Testis (tissue), 5 donors: ENCODE measurements at places on chromosomes 1 and 21. TPM values are rescaled to one million over a fixed set of nuclear protein-coding genes. Genes with fewer than 3 reads are reported as not detected.

LIX1L gene
- 16.6 TPM for polyA plus RNA-seq

CLEC20A gene
- 7.5 TPM for polyA plus RNA-seq

CYP4A11 gene
- not detected for polyA plus RNA-seq

PDXK gene
- polyA plus RNA-seq, result 871 TPM

NDC1 gene
- 13.0 TPM for polyA plus RNA-seq

PPIAL4G gene
- not detected for polyA plus RNA-seq

PTGER3 gene
- 3.6 TPM for polyA plus RNA-seq

PYHIN1 gene
- 0.58 TPM for polyA plus RNA-seq

GRCh38 chr1:76864383-76864782 is 2.9 kb upstream of the ST6GALNAC5 start:
- no peak overlapping the region for H3K4me3 ChIP-seq
- no peaks in the 10 kb centered on the region for H3K4me1 ChIP-seq

DNA sequence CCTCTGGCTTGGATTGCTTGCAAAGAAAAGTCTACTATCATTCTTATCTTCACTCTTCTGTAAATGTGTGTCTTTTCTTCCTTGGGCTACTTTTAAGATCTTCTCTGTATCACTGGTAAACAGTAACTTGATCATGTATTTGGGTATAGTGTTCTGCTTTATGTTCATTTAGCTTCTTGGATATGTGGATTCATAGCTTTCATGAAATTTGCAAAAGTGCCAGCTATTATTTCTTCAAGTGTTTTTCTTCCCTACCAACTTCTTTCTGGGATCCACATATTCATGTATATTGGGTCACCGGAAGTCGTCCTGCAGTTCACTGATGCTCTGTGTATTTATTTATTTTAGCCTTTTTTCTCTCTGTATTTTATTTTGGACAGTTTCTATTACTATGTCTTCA is 11.3 kb downstream of the SYNJ1 start:
- H3K27ac ChIP-seq, result no peak overlapping the region
- H3K27me3 ChIP-seq, result no peaks in the 10 kb centered on the region
- H3K36me3 ChIP-seq, result no peaks in the 10 kb centered on the region
- H3K4me1 ChIP-seq, result no peaks in the 10 kb centered on the region
- no peak for DNase-seq
- H3K4me3 ChIP-seq, result no peak overlapping the region

DNA sequence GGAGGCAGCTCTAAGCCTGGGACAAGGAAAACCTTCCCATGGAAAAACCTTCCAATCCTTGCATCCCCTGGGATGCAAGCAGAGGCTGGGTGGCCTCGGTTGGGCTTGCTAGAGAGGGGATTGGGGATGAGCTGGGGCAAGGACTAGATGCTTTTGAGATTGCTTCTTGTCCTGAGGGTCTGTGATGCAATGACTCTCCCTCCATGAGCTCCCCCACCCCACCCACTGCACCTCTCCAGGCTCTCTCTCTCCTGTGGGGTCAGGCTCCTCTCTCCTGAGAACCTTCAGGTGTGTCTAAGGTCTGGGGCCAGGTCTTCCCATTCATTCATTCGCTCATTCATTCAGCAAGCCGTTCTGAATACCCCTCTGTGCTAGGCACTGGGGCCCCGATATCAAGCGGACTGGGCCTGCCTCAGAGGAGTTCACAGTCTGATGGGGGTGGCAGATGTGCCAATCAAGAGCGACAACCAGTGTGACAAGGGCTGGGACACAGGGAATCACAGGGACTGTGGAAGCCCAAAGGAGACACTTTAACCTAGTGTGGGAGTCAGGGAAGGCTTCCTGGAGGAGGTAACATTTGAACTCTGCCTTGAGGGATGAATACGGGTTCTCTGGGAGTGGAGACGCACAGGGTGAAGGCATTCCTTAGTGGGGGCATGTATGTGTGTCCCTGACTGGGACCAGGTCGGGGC is 6.5 kb downstream of the LDLRAD1 start:
- H3K36me3 ChIP-seq, result no peaks in the 10 kb centered on the region
- no peak overlapping the region for H3K27ac ChIP-seq
- DNase-seq, result no peak
- H3K4me1 ChIP-seq, result no peaks in the 10 kb centered on the region

DNA sequence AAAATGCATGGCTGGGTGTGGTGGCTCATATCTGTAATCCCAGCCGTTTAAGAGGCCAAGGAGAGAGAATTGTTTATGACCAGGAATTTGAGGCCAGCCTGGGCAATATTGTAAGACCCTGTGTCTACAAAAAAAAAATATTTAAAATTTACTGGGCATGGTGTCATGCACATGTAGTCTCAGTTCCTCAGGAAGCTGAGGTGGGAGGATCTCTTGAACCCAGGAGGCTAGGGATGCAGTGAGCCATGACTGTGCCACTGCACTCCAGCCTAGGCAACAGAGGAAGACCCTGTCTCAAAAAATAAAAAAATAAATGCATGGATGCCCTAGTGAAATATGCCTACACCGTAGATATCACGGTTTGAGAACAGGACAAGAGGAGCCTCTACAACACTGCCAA is 1331.2 kb upstream of the B3GALT2 start:
- H3K4me1 ChIP-seq, result no peaks in the 10 kb centered on the region
- no peaks in the 10 kb centered on the region for H3K27me3 ChIP-seq
- no peak overlapping the region for H3K27ac ChIP-seq
- no peaks in the 10 kb centered on the region for H3K36me3 ChIP-seq
- DNase-seq, result no peak

GRCh38 chr1:107529511-107530149 is 388.8 kb downstream of the NTNG1 start:
- no peaks in the 10 kb centered on the region for H3K36me3 ChIP-seq
- DNase-seq, result peak; percentile 37
- no peak overlapping the region for H3K4me3 ChIP-seq
- H3K27me3 ChIP-seq, result no peaks in the 10 kb centered on the region
- H3K27ac ChIP-seq, result no peak overlapping the region

- no peaks in the 10 kb centered on the region for H3K4me1 ChIP-seq
- no peak for DNase-seq
- no peak overlapping the region for H3K27ac ChIP-seq
- H3K36me3 ChIP-seq, result no peaks in the 10 kb centered on the region
- no peaks in the 10 kb centered on the region for H3K27me3 ChIP-seq
- H3K4me3 ChIP-seq, result peak overlapping the region; percentile 27
Observed at GRCh38 chr1:38291906-38292521, 245.4 kb upstream of the POU3F1 start.

DNA sequence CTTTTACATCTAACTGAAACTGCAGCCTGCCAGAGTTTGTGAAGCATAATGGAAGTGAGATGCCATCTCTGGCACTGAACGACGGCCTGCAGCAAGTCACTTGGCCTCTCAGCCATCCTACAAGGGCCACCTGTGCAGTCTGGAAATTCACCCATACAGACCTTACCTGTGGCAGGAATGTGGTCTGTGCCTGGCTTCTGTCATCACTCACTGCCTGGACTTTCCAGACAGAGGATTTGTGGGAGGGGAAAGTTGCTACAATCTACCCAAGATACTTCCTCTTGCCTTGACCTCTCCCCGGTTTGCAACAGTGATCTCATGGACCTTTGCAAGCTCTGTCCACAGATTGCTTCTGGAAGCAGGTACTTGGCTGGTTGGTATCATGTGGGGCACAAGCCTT is 58.4 kb upstream of the ATP1B1 start:
- H3K4me3 ChIP-seq, result no peak overlapping the region
- peaks cover 12% of the 10 kb centered on the region for H3K4me1 ChIP-seq
- H3K36me3 ChIP-seq, result no peaks in the 10 kb centered on the region
- DNase-seq, result no peak
- no peak overlapping the region for H3K27ac ChIP-seq
- no peaks in the 10 kb centered on the region for H3K27me3 ChIP-seq

DNA sequence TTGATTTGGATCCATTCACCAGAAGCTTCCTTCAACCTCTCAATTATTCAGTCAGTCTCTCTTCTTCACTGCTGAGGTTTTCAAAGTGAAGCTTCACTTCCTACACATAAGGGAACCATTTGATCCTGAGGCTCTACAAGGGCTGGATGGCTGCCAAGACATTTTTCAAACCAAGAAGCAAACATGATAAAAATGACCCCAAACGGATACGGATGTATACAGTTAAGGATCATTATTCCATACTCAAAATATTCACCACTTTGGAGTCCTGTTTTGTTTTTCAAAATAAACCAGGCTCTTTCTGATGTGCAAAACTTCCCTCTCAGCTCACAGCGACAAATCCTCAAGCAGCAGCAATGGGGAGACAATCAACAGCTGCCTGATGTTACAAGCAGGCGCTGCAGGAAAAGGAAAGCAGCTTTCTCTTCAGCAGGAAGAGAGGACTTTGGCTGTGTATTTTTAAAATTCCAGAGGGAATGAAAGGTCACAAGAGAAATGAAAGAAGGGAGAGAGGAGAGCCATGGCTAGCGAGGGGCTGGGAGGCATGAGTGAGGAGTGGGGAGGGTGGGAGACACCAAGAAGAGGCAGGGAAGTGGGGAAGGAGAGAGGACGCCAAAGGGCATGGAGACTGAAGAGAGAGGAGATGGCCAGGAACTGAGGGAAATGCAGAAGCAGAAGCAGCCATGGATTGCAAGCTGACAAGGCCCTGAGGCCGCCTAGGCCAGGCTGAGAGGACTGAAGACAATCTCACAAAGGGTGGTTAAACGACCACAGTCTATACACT is 145.4 kb downstream of the SLC45A1 start:
- H3K27me3 ChIP-seq, result no peaks in the 10 kb centered on the region
- DNase-seq, result peak; percentile 61
- H3K4me3 ChIP-seq, result no peak overlapping the region
- H3K27ac ChIP-seq, result peak overlapping the region; percentile 53

GRCh38 chr1:44239331-44239960 is 26.2 kb downstream of the DMAP1 start:
- H3K4me3 ChIP-seq, result no peak overlapping the region
- peak overlapping the region; percentile 72 for H3K27ac ChIP-seq
- DNase-seq, result peak; percentile 67
- H3K27me3 ChIP-seq, result no peaks in the 10 kb centered on the region

DNA sequence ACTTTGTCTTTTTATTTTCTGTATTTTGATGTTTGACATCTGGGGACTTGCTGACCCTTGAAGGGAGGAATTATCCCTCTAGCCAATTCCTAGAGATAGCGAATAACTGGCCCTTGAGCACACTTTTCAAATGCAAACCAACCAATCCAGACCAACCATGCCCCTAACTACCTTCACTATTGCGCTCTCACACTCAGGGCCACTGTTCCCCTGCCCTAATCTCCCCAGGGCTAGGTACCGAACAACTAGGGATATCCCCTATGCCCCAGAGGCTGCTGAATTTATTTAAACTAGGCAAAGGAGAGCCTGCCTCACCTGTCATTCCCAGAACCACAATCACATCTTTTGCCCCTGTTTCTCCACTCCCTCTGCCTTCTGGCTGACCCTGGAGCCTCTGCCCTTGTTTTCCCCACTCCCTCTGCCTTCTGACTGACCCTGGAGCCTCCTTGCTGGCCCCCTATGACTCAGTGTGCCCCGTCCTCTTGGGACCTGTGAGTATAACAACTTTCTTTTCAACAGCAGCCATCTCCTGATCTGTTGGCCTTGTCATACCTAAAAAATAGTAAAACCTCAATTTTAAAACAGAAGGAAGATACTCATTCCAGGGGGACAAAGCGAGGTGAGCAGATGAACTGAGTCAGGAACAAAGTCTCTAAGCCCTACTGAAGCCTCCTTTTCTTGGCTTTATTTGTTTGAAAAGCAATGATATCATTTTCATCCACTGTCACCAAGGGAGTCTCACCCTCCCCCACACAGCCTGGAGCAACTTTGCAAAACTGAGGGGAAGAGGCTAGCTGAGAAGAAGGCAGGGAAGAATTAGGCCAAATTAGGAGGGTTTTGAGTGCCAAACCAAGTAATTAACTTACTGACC is 115.5 kb downstream of the NMNAT2 start:
- H3K4me1 ChIP-seq, result peaks cover 13% of the 10 kb centered on the region
- H3K36me3 ChIP-seq, result no peaks in the 10 kb centered on the region
- H3K27me3 ChIP-seq, result no peaks in the 10 kb centered on the region
- H3K27ac ChIP-seq, result no peak overlapping the region
- H3K4me3 ChIP-seq, result no peak overlapping the region

- no peak for DNase-seq
- H3K36me3 ChIP-seq, result no peaks in the 10 kb centered on the region
- no peak overlapping the region for H3K4me3 ChIP-seq
- H3K27ac ChIP-seq, result no peak overlapping the region
- peaks cover 16% of the 10 kb centered on the region for H3K4me1 ChIP-seq
- H3K27me3 ChIP-seq, result no peaks in the 10 kb centered on the region
Observed at GRCh38 chr1:23639460-23640095, 52.0 kb upstream of the RPL11 start.

GRCh38 chr1:118995312-118996016 is 7.3 kb upstream of the TBX15 start:
- H3K27ac ChIP-seq, result no peak overlapping the region
- no peaks in the 10 kb centered on the region for H3K27me3 ChIP-seq
- DNase-seq, result no peak
- H3K36me3 ChIP-seq, result no peaks in the 10 kb centered on the region
- no peaks in the 10 kb centered on the region for H3K4me1 ChIP-seq
- H3K4me3 ChIP-seq, result no peak overlapping the region

DNA sequence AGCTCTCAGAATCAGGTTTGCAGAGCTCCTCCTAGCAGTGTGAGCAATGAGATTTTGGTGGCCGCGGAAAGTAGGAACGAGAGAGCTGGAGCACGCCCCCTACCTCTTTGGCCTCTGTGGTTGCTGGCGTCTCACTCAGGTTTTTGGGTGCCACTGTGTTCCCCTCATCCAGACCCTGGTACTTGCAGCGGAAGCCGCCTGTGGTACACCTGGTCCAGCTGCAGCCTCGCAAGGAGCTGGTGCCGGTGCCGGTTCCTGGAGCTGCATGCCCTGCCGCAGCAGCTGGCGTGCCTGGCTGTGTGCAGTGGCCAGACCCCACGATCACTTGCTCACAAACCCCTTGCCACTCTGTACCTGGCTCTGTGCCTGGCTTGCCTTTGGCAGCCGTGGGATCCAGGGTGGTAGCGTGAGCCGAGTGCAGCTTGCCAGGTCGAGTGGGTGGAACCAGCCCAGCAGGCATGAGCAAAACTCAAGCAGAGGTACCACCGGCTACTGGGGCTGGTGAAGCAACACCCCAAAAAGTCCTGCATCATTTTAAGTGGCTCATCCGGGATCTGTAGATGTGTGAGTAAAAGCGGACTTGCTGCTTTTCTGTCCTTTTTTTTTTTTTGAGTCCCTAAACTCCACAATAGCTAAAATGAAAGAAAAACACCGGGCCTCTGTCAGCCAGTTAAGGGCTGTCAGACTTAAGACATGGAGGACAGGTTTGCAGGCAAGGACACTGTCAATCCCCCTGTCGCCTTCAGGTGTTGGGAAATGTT is 844.9 kb downstream of the KCNT2 start:
- H3K4me1 ChIP-seq, result no peaks in the 10 kb centered on the region
- no peak overlapping the region for H3K27ac ChIP-seq
- no peaks in the 10 kb centered on the region for H3K27me3 ChIP-seq
- no peak for DNase-seq
- H3K4me3 ChIP-seq, result no peak overlapping the region
- no peaks in the 10 kb centered on the region for H3K36me3 ChIP-seq

- no peaks in the 10 kb centered on the region for H3K36me3 ChIP-seq
- no peak overlapping the region for H3K4me3 ChIP-seq
- H3K4me1 ChIP-seq, result peaks cover 20% of the 10 kb centered on the region
- peak overlapping the region; percentile 32 for H3K27ac ChIP-seq
Observed at GRCh38 chr1:47784497-47784822, 212.7 kb downstream of the TRABD2B start.

GRCh38 chr1:42529724-42530181 is 66.7 kb downstream of the CCDC30 start:
- no peaks in the 10 kb centered on the region for H3K4me1 ChIP-seq
- no peaks in the 10 kb centered on the region for H3K27me3 ChIP-seq
- no peak overlapping the region for H3K4me3 ChIP-seq
- H3K36me3 ChIP-seq, result no peaks in the 10 kb centered on the region
